Osteocyte (in vitro differentiated cells): ENCODE measurements at places on chromosomes 2 and 18.

DNA sequence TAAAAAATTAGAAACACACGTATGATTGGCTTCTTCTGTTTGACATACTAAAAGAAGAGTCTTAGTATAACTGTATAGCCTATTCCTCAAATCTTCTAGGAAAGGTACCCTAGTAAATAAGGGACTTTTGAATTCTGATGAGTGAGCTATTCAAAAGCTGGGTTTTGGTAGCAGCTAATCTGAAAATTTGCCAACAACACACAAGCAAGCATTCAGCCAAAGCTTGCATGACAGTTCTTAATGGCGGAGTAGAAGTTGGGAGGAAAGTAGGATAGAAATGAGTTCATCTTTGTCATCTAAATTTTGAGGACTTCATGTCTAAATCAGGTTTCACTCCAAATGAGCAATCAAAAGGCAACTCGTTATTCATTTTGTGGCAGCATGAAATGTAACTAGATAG, 813.0 kb downstream of the MBD2 start:
- H3K36me3 ChIP-seq = no peaks in the 10 kb centered on the region
- no peaks in the 10 kb centered on the region for H3K27me3 ChIP-seq
- H3K4me3 ChIP-seq = no peak overlapping the region
- no peak for DNase-seq

- H3K27me3 ChIP-seq = no peaks in the 10 kb centered on the region
- peak overlapping the region; percentile 77 for H3K27ac ChIP-seq
- H3K4me1 ChIP-seq = peaks cover 32% of the 10 kb centered on the region
- no peak for DNase-seq
Measured at GRCh38 chr2:36530178-36530982, 67.6 kb downstream of the FEZ2 start.

- no peaks in the 10 kb centered on the region for H3K36me3 ChIP-seq
- H3K4me3 ChIP-seq = no peak overlapping the region
- no peaks in the 10 kb centered on the region for H3K27me3 ChIP-seq
- H3K4me1 ChIP-seq = no peaks in the 10 kb centered on the region
Measured at GRCh38 chr18:52222211-52222610, 117.8 kb upstream of the DCC start.

GRCh38 chr2:237535385-237536082, 30.8 kb upstream of the PRLH start:
- peaks cover 3% of the 10 kb centered on the region for H3K36me3 ChIP-seq
- no peaks in the 10 kb centered on the region for H3K27me3 ChIP-seq
- no peak overlapping the region for H3K27ac ChIP-seq
- peaks cover 9% of the 10 kb centered on the region for H3K4me1 ChIP-seq
- no peak overlapping the region for H3K4me3 ChIP-seq

DNA sequence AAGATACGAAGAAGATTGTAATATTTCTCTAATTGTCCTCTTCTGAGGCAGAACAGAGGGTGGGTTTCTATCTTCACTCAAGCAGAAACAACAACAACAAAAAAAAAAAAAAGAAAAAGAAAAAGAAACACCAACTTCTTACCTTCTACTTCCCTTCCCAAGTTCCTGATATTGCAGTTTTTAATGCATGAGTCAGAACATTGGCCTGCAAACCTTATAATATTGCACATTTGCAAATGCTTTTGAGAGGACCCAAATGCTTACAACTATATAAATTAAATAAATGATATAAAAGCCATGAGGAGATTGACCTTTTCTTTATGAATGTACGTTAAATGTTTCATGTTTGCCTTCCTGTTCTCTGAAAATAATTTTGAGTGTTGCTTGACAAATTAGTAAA, 37.3 kb downstream of the PAX3 start:
- H3K36me3 ChIP-seq = no peaks in the 10 kb centered on the region
- no peaks in the 10 kb centered on the region for H3K27me3 ChIP-seq
- no peak for DNase-seq
